HCT116 (cell line): ENCODE measurements at places on chromosomes 7 and 10.

GRCh38 chr7:28435732-28436378 is 23.5 kb downstream of the CREB5 start:
- DNase-seq: no peak

DNA sequence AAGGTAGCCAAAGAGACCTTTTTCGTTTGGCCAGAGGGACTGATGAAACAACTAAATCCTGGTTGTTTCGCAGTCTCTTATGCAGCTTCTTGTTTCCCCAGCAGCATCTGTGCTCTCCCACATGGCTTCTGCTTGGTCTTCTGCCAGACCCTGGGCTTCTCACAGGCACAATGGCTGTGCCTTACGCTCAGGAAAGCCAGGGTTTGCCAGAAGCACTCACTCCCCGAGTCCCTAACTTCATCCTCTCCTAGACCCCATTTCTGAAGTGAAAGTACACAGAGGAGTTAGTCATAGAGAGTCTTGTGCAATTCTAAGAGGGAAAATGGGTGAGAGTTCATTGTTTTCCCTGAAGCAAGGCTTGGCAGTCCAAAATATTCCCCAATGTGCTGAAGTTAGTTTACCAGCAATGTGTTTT is 121.7 kb downstream of the EVX1 start:
- DNase-seq: no peak

DNA sequence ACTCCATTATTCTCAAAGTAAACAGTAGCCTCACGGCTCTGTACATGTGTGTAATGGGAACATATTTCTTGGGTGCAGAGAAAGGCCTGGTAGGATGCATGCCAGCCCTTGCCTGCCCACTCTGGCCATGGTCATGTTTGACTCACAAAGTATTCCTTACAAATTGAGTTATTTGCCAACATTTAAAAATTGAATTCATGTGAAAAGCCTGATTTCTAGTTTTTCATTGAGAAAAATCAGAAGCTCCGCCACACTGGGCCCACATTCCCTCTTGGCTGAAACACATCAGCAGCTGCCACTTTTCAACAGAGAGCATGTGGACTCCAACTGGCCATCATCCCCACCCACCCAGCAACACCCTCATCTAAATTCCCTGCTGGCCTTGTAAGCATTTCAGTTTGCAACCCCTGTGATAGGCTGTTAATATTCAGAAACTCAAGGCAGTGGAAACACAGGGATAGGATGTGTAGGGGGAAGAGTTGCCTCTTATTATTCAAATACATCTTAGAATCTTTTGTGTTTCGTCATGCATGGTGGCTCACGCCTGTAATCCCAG is 40.9 kb downstream of the CDH23 start:
- DNase-seq: no peak

DNA sequence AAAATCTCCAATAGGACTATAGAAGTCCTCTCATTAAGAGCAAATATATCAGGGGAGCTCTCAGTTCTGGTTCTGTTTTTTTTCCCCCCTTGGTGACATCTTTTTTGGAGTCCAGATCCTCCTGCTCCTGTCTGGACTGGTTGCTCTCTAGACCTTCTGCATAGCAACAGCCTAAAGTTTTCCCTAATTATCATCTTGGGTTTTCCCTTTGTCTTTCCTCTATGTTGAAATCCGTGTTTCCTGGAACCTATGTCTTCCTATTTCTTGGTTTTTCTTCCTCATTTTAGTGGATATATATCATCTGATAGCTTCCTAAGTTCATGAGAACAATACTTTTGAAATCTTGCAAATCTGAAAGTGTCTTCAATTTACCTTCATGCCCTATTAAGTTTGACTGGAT is 29.7 kb upstream of the MTERF1 start:
- no peak for DNase-seq
